ENCODE measurements at places on chromosomes 2 and 18.
A peak's percentile ranks its signal among the peaks of the same experiment; 100 is the strongest.

- no peak overlapping the region for H3K4me3 ChIP-seq
- H3K4me1 ChIP-seq: no peaks in the 10 kb centered on the region
- H3K27me3 ChIP-seq: no peaks in the 10 kb centered on the region
- DNase-seq: no peak
These were observed 71.7 kb upstream of the SKOR2 start for GRCh38 chr18:47323158-47323557.

GRCh38 chr2:157470321-157470720 lies 26.4 kb upstream of the CYTIP start:
- H3K27ac ChIP-seq: peak overlapping the region; percentile 62
- H3K36me3 ChIP-seq: no peaks in the 10 kb centered on the region
- no peak overlapping the region for H3K4me3 ChIP-seq
- H3K27me3 ChIP-seq: no peaks in the 10 kb centered on the region
- no peaks in the 10 kb centered on the region for H3K4me1 ChIP-seq

GRCh38 chr2:133651861-133652260 lies 83.6 kb upstream of the NCKAP5 start:
- no peak overlapping the region for H3K27ac ChIP-seq
- no peak overlapping the region for H3K4me3 ChIP-seq
- no peaks in the 10 kb centered on the region for H3K27me3 ChIP-seq

DNA sequence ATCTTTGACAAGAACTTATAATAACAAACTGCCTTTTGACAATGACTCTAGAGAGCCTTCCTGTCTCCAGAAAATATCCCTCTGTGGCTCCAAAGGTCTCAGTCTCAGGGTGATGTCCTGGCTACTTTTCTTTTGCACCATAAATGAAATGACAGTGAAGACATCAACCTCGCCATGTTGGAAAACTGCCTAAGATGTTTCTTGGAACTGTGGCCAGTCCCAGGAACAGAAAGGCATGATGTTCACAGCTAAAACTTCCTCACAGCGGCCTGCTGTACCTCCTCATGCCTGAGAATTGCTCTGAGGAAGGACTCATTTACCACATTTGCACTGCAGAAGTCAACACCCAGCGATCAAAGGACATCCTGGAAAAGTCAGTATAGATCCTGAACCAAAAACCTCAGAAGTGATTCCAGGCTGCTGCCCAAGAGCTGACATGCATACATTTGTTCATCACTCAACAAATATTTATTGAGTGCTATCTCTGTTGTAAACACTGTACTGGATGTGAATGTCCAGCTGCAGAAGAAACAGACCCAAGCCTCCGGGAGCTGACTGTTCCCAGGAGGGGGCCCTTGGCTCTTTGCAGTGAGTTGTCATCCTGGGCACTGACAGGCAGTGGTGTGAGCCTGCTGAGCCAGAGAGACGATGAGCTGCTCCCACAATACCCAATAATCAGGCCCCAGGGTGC lies 64.3 kb upstream of the ACSL3 start:
- DNase-seq: peak; percentile 68
- peaks cover 12% of the 10 kb centered on the region for H3K4me1 ChIP-seq
- no peaks in the 10 kb centered on the region for H3K36me3 ChIP-seq
- no peak overlapping the region for H3K4me3 ChIP-seq
- H3K27me3 ChIP-seq: no peaks in the 10 kb centered on the region
- peak overlapping the region; percentile 74 for H3K27ac ChIP-seq

DNA sequence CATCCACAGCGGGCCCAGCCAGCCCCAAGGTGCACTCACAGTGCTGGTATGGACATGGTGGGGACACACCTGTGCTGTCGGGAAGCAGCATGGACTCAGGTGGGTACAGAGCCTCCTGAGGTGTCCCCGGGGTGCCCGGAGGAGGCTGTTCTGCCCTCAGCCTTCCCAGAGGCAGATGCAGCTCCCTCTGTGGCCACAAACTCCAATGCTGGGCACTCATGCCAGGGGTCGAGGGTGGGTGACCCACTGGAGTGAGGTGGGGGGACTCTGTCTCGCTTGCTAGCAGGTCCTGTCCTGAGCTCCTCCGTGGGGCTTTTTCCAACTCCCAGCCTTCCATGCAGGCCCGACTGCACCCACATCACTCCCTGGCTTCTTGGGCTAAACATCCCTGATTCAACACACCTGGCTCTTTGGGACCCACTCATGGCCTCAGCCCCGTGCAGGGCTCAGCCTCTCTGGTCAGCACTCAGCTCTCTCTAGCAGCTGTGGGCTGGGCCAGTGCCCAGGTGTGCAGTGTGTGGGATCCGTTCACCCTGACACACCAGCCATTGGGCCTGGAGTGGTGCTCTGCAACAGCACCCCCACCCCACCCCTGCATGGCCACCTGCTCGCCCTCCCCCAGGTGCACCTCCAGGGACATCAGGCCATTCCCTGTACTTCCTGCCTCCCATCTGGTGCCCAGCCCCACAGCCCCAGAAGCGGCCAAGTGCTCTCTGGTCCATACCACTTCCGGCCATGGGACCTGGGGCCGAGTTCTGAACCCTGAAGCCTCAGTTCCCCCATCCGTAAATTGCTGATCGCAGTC lies 16.0 kb downstream of the RAMP1 start:
- H3K4me3 ChIP-seq: no peak overlapping the region
- H3K27ac ChIP-seq: no peak overlapping the region
- no peaks in the 10 kb centered on the region for H3K36me3 ChIP-seq
- no peaks in the 10 kb centered on the region for H3K4me1 ChIP-seq
- no peaks in the 10 kb centered on the region for H3K27me3 ChIP-seq
- no peak for DNase-seq

DNA sequence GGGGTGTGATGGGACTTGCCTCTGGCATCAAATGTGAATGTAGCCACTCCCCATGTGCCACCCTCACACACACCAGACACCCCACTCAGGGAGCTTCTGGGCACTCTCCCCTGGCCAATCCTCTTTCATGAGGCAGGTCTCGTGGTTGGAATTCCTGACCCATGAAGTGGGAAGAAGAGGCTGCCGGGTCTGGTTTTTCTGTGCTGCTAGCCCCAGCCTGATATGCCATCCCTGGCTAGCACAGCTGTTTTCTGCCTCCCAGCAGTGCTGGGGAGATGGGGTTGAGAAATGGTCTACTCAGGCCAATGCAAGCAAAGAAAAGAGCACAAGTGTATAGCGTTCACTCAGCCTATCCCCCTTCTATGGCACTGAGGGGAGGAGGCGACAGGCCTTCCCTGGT lies 1.2 kb upstream of the C2orf72 start:
- no peak for DNase-seq
- no peak overlapping the region for H3K4me3 ChIP-seq
- no peaks in the 10 kb centered on the region for H3K27me3 ChIP-seq

GRCh38 chr18:12589448-12589847 lies 68.5 kb downstream of the SPIRE1 start:
- H3K36me3 ChIP-seq: no peaks in the 10 kb centered on the region
- H3K27ac ChIP-seq: no peak overlapping the region
- no peaks in the 10 kb centered on the region for H3K4me1 ChIP-seq
- no peaks in the 10 kb centered on the region for H3K27me3 ChIP-seq
- no peak for DNase-seq

- H3K4me1 ChIP-seq: no peaks in the 10 kb centered on the region
- H3K4me3 ChIP-seq: no peak overlapping the region
- DNase-seq: no peak
- no peaks in the 10 kb centered on the region for H3K36me3 ChIP-seq
These were observed 62.9 kb downstream of the ZNF521 start for GRCh38 chr18:25289001-25289631.

DNA sequence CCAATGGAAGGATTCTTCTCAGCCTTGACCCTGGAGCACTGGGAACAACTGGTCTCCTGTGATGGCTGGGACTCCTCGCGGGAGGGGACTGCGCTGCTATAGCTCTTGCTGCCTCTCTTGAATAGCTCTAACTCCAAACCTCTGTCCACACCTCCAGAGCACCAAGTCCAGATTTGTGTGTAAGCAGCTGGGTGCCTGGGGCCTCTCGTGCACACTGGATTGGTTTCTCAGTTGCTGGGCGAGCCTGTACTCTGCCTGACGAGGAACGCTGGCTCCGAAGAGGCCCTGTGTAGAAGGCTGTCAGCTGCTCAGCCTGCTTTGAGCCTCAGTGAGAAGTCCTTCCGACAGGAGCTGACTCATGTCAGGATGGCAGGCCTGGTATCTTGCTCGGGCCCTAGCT lies 28.8 kb downstream of the LIPG start:
- peaks cover 8% of the 10 kb centered on the region for H3K4me1 ChIP-seq
- H3K36me3 ChIP-seq: no peaks in the 10 kb centered on the region
- peak overlapping the region; percentile 84 for H3K27ac ChIP-seq
- peak; percentile 56 for DNase-seq

GRCh38 chr2:44071454-44072046 lies 75.8 kb upstream of the LRPPRC start:
- no peak for DNase-seq
- no peaks in the 10 kb centered on the region for H3K36me3 ChIP-seq
- H3K4me1 ChIP-seq: no peaks in the 10 kb centered on the region
- H3K27me3 ChIP-seq: no peaks in the 10 kb centered on the region

DNA sequence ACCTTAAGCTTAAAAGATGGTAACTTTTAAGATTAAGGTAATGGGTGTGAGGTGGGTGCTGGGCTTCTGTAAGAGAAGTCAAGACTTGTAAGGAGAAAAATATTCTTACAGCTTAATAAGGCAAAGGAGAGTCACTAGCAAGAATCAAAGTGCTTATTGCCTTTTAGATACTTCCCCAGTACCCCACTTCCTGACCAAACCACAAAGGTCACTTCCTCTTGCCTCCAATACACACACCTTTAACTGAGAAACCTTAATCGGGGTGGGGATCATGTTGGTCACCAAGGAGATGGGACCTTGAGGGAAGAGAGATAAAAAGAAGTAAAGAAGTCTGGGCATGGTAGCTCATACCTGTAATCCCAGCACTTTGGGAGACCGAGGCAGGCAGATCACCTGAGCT lies 10.6 kb upstream of the ATG16L1 start:
- H3K27me3 ChIP-seq: no peaks in the 10 kb centered on the region
- no peaks in the 10 kb centered on the region for H3K36me3 ChIP-seq
- no peak for DNase-seq
- no peak overlapping the region for H3K27ac ChIP-seq

DNA sequence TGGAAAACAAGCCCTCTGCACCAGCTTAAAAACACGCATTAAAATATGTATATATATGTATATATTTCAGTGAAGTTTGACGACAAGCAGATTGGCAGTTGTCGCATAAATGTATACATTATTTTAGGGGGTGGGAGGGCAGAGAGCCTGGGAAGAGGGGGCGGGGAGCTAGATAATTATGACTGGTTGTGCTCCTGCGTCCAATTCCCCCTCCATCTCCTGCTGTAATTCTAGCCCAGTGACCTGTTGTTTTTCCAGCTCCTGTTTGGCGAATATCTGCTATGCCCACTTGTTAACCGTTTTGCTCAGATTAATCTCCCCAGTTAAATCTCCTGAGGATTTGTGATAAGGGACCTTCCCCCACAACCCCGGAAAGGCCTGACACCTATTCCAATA lies 656 bp downstream of the UNC80 start:
- H3K4me1 ChIP-seq: no peaks in the 10 kb centered on the region
- H3K4me3 ChIP-seq: no peak overlapping the region
- H3K36me3 ChIP-seq: no peaks in the 10 kb centered on the region
- no peak overlapping the region for H3K27ac ChIP-seq

DNA sequence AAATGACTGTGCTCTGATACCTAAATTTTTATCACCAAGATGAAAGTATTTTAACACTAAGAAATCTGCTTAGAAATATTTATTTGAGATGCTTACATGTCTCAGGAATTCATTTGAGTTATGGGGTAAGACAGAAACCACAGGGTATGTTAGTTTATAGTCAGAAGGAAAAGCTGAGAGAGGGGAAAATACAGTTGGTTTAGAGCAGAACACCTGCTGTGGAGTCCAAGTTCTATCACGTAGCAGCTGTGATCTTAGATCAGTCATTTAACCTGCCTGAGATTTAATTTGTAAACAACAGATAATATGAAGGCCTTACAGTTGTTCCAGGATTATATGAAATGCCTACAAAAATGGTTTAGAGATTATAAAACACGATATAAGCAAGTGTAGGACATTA lies 29.0 kb downstream of the PDE6D start:
- no peak overlapping the region for H3K27ac ChIP-seq
- H3K36me3 ChIP-seq: no peaks in the 10 kb centered on the region
- H3K4me1 ChIP-seq: no peaks in the 10 kb centered on the region

DNA sequence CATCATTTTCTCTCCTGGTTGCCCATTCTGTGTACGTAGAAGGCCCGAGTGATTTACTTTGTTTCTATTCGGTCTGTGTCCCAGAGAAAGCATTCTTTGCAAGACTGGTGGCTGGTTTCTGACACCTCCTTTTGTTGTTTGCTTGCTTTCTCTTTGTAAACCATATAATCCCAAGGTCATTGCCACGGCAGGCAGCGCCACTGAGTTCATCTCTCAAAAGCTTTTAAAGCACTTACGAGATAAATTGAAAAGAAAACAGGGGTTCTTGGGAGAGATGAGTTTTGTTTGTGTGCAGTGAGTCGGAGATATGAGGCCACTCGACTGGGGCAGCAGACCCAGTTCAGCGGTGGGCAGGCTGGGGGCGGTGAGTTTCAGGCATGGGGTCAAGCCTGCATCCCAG lies 137.6 kb downstream of the NCK2 start:
- no peaks in the 10 kb centered on the region for H3K27me3 ChIP-seq

GRCh38 chr2:233803292-233803911 lies 25.3 kb downstream of the MROH2A start:
- H3K4me3 ChIP-seq: no peak overlapping the region
- H3K4me1 ChIP-seq: no peaks in the 10 kb centered on the region
- H3K27ac ChIP-seq: no peak overlapping the region
- no peaks in the 10 kb centered on the region for H3K27me3 ChIP-seq
- H3K36me3 ChIP-seq: no peaks in the 10 kb centered on the region

DNA sequence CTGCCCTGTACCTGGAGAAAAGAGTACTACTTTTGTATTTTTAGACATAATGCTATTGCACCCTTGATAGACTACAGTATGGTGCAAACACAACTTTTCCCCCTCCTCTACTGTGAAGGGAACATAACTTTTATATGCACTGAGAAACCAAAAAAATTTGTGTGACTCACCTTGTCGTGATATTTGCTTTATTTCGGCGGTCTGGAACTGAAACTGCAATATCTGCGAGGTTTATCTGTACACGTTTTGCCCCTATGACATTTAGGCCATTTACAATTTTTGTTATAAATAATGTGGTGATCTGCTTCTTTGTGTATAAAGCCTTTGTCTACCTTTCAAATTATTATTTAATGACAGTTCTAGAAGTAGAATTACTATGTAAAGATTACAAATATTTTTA lies 34.4 kb upstream of the AAK1 start:
- no peaks in the 10 kb centered on the region for H3K27me3 ChIP-seq
- no peaks in the 10 kb centered on the region for H3K4me1 ChIP-seq
- no peak for DNase-seq
- H3K27ac ChIP-seq: no peak overlapping the region
- no peaks in the 10 kb centered on the region for H3K36me3 ChIP-seq
- H3K4me3 ChIP-seq: no peak overlapping the region

GRCh38 chr2:180507028-180507427 lies 473.4 kb upstream of the UBE2E3 start:
- no peak overlapping the region for H3K27ac ChIP-seq
- no peak overlapping the region for H3K4me3 ChIP-seq
- no peaks in the 10 kb centered on the region for H3K27me3 ChIP-seq
- no peaks in the 10 kb centered on the region for H3K36me3 ChIP-seq
- no peak for DNase-seq
- H3K4me1 ChIP-seq: no peaks in the 10 kb centered on the region

- no peak overlapping the region for H3K4me3 ChIP-seq
- H3K4me1 ChIP-seq: no peaks in the 10 kb centered on the region
- DNase-seq: no peak
- H3K36me3 ChIP-seq: no peaks in the 10 kb centered on the region
- H3K27me3 ChIP-seq: no peaks in the 10 kb centered on the region
These were observed 165.2 kb downstream of the RAPGEF4 start for GRCh38 chr2:172900871-172901270.

Data from colonic mucosa (tissue), 4 donors.